ENCODE measurements at places on chromosomes 5 and 9.
A peak's percentile ranks its signal among the peaks of the same experiment; 100 is the strongest.

DNA sequence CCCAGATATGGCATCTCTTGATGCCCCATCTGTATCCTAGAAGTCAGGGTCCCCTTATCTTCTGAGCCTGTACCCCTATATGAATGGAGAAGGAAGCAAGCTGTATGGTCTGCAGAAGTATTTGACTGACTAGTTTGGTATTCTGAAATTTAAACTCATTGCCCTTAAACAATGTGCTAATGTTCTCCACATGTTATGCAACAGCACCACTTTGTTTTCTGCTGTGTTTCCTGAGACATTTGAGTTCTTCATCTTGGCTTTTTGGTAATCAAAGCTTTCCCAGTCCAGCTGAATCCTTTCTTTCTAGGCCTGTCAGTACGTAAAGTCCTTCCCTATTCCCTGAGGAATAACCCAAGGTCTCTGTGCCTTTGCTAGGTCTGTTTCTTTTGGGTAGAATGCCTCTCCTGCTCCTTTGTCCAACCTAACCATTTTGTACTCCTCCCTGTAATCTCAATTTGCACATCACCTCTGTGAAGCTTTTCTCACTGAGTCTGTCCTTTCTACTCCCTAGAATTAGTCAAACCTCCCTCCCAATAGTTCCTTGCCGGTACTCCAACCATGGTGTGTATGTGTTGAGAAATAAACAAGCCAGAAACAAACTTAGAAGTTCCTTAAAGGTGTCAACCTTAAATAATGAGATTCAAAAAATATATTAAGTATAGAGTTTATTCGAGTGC is 72.1 kb upstream of the HSPB3 start:
- DNase-seq: no peak

DNA sequence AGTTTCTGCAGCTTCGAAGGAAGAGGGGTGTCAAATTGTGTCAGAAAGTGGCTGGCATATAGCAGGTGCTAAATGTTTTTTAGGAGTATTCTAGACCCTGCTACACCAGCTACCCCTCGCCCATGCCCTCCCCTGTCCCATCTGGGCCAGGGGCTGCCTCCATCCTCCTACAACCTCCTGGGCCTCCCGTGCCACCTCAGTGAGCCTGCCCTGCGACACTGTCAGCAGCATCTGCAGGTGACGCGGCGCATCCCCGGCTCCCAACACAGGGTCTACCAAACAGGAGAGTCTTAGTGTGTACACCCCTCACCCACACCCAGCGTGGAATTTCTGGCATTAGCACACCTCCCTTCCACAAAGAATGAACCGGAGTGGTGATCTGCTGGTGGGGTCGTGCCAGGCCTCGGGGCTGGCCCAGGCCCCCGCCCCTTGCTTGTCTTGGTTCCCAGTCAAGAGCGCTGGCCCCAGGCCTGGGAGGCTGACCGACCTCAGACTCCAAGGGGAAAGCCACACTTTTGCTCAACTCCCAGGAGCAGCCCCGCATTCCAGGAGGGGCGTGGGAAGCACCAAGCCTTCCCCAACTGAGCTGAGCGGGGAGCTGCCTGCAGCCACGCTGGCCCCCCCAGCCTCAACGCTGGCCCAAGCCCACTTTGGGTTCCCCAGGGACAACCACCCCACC is 55.2 kb downstream of the NEURL1B start:
- DNase-seq: no peak

- DNase-seq: no peak
These were observed 209.2 kb downstream of the DIRAS2 start for GRCh38 chr9:90433398-90433941.

DNA sequence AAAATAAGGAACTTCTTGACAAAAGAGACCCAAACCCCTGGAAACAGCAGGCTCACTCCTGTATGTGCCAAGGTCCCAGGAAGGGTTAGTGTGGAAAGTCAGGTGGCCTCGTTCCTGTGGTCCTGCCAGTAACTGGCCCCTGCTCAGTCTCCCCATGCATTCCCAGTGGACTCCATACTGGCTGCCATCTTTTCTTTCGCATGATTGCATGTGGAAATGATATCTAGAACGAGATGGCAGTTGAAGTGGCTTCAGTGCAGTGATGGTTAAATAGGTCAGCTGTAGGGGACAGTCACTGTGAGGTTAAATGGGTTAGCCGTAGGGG is 30.4 kb downstream of the AHRR start:
- DNase-seq: no peak

DNA sequence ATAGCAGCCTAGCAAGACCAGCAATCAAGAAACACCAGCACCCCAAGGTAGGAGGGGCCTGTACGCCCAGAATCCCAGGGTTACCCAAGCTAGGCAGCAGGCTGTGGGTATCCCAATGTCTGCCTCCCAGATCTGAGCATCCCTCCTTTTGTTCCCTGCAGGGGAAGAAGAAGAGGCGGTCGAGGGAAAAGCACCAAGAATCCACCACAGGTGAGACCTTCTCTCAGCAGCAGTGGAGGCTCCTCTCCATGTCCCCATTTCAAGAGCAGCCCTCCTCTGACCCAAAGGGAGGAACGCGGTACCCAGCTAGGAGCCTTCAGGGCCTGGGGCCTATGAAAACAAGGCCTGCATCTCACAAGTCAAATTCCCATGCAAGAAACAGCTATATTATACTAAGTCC is 28.9 kb downstream of the TCF7 start:
- DNase-seq: peak; percentile 2

DNA sequence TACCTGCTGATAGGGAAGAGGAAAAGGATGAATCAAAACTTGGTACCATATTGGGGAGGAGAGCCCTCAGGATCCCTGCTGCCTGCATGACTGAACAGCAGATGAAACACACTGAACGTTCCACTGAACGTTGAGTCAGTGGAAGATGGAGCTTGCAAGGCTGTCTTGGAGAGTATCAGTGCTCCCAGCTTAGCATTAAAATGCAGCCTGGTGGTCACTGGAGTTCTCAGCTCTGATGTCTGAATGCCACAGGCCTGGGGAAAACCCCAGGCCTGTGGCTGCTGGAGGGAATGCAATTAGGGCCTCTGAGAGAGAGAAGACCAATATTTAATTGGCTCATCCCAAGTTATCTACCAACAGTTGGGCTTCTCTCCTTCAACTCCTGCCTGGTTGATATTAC is 54.5 kb downstream of the PDE4D start:
- no peak for DNase-seq

GRCh38 chr9:133604214-133604613 is 5.0 kb downstream of the FAM163B start:
- peak; percentile 40 for DNase-seq

DNA sequence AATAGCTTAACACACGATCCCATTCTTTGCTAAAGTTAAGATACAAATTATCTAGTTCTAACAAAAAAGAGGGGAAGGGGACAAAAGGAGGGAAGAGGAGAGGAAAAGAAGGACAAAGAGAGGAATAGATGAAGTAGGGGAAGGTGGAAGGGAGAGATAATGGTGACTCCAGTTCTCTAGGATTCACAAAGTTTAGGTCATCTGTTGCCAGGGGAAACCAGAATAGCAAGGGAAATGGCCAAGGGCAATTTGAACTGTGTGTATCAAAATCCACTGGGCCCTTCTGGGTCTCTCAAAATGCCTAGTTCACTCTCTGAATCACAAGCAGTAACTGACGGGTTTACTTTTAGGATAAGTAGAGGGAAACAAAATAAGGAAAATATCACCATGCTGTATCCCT is 7.6 kb downstream of the SLC24A2 start:
- DNase-seq: no peak

- no peak for DNase-seq
These were observed 9.6 kb upstream of the LNPEP start for GRCh38 chr5:96926276-96926675.

DNA sequence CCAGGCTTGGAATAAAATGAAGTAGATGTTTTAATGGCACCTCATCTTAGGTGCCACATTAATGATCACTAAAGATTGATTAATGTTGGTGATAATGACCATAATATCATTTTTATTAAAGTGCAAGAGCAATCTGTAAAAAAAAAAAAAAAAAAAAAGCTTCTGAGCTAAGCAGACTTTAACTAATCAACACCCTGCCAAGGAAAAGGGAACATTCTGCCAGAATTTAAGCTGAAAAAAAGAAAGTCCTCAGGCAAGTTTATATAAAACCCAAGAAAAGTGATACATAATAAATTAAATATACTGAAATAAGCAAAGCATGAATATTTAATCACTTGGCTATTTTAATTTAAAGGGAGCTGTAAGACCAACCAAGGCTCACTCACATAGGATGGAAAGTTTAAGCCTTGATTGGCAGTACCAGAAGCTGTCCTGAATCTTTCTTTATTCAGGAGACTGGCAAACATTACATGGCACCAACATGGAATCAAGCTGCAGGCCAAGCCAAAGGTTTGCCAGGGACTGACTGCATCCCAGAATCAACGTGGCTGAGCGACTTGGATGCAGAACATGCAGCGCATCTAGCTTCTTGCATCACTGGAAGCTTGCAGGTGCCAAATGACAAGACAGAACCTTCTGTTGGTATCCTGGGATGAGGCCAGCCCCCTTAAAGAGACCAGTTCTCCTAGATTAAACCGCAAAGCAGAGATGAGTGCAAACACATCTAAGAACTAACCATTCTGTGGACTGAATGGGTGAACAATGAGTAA is 413.6 kb downstream of the ENC1 start:
- DNase-seq: no peak

DNA sequence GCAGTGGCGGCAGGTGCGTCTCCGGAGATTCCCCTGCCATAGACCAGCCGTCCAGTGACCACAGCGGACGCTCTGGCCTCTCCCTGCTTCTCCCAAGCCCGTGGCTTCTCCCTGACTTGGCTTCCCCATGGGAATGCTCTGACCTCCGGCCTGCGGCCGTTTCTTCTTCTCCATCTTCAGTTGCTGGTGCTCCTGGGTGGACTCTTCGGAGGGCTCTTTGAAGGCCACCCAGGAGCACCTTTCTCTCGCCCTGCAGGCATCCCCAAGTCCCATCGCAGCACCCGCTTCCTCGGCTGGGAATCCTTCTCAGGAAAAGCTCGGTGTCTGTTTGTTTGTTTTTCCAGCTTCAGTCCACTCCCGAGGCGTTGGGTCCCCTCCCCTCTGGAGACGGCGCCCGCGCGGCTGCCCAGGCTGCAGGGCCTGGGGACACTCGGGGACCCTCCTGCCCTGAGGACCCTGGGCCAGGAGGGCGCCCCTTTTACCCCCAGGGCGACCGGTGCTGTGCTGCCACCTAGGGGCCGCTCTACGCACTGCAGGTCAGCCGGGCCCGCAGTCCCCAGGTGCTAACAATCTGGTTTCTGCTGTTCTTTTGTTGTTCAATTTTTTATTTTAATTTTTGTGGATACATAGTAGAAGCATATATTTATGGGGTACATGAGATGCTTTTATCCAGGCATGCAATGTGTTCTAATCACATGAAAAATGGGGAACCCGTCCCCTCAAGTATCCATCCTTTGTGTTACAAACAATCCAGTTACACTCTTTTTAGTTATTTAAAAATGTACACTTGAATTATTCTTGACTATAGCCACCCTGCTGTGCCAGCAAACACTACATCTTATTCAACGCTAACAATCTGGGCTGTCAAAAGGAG is 197.9 kb upstream of the ADAMTS16 start:
- peak; percentile 49 for DNase-seq

- DNase-seq: no peak
These were observed 436.8 kb downstream of the CDH9 start for GRCh38 chr5:26601563-26601962.

DNA sequence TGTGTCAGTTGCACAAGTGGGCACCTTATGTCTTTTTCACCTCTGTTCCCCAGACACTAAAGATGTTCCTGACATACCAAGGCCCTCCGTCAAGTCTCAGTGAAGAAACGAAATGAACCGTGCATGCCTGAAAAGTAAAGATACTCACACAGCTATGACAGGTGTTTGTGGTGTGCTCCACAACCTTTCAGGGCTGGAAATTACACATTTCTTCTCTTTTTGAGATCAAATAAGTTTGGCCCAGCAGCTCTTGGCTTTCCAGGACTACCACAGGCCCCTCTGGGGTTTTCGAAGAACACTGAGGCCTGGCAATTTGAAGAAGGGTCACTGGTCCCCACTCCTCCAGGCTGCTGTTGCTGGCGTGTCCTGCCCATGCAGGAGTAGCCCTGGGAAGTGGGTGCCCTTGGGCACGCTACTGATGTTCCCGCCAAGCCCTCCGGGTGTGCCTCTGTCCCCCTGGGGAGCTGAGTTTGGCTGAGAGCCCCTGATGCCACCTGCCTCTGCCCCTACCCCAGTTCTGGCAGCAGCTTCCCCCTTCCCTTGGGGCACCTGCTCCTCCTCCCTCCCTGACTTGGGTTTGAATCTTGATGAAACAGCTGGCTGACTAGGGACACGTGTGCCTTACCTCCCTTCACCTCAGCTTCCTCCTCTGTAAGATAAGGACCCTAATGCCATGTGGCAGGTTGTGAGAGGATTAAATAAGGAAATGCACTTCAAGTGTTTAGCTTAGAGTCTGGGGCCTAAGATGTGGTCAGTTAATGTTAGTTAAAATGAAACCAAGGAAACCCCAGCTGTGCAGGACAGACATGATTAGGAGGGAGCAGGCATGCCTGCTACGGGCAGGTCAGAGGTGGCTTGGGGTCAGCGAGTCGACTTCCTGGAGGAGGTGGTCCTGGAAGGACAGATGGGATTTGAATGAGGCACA is 49.1 kb upstream of the GADD45G start:
- peak; percentile 73 for DNase-seq

- no peak for DNase-seq
These were observed 7.5 kb downstream of the CD74 start for GRCh38 chr5:150404941-150405816.

GRCh38 chr5:8114597-8115266 is 245.8 kb downstream of the MTRR start:
- DNase-seq: no peak

GRCh38 chr5:115262321-115263077 is at the start of gene PGGT1B:
TSS of gene PGGT1B (minus strand) at chr5:115262877. CDS start at chr5:115262851, 26 bp downstream.
- DNase-seq: peak; percentile 86

GRCh38 chr9:73680831-73681230 is 529.2 kb downstream of the ANXA1 start:
- no peak for DNase-seq

GRCh38 chr5:81971111-81971711 is 612 bp upstream of the ATG10 start:
- peak; percentile 31 for DNase-seq

DNA sequence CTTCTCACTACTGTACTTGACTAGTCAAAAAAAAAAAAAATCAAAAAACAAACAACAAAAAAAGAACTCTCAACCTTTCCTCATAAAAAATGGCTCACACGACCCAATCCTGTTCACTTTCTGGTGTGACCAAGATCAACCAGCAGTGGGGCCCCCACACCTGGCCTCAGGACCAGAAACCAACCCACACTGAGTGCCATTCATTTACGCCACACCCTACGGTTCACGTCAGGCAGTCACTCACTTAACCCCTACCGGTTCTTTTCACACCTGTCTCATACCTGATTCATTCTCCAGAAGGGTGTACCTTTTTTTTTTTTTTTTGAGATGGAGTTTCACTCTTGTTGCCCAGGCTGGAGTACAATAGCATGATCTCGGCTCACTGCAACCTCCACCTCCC is 5.7 kb downstream of the SUSD1 start:
- DNase-seq: no peak

Data from DND-41 (cell line).